ENCODE measurements at places on chromosomes 3 and 15. TPM values are rescaled to one million over a fixed set of nuclear protein-coding genes. Genes with fewer than 3 reads are reported as not detected.

AADACL2 gene
- total RNA-seq: not detected

KBTBD8 gene
- 8.6 TPM for total RNA-seq

GRCh38 chr3:165459924-165460835 is 264.0 kb upstream of the SLITRK3 start:
- H3K27ac ChIP-seq: no peak overlapping the region
- no peak overlapping the region for H3K4me3 ChIP-seq
- no peaks in the 10 kb centered on the region for H3K27me3 ChIP-seq
- DNase-seq: no peak
- H3K4me1 ChIP-seq: no peaks in the 10 kb centered on the region

DNA sequence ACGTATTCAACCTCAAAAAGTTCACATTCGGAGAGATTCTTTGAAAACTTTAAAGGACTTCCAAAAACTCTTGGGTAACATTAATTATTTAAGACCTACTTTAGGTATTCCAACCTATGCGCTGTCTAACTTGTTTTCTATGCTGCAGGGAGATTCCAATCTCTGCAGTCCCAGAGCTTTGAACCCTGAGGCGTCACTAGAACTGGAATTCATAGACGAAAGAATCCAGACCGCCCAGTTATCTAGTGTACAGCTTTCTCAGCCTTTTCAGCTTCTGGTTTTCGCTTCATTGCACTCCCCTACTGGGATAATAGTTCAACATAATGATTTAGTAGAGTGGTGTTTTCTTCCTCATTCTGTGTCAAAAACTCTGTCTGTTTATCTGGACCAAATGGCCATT is 711.3 kb downstream of the ROBO1 start:
- peaks cover 2% of the 10 kb centered on the region for H3K27me3 ChIP-seq
- DNase-seq: no peak
- H3K36me3 ChIP-seq: peaks cover 28% of the 10 kb centered on the region
- no peak overlapping the region for H3K4me3 ChIP-seq

DNA sequence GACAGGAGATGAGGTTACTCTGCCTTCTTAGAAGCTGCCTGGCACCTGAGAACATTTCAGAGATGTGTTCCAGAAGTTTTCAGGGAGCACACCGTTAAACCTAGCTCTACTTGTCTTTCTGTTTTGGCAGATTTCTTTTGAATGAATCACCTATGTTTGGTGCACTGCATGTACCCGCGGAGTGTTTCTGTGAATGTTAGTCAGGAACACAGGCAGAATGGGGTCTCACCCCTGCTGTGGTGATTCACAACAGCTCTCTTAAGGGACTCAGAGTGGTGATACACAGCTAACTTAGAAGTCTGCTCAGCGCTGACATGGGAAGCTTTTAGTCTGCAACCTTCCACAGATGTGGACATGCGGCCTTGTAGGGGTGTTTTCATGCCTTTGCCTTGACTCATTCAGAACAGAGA is 24.0 kb downstream of the TSEN2 start:
- H3K36me3 ChIP-seq: peaks cover 4% of the 10 kb centered on the region
- peak; percentile 32 for DNase-seq
- H3K27me3 ChIP-seq: peaks cover 8% of the 10 kb centered on the region
- H3K27ac ChIP-seq: peak overlapping the region; percentile 93

DNA sequence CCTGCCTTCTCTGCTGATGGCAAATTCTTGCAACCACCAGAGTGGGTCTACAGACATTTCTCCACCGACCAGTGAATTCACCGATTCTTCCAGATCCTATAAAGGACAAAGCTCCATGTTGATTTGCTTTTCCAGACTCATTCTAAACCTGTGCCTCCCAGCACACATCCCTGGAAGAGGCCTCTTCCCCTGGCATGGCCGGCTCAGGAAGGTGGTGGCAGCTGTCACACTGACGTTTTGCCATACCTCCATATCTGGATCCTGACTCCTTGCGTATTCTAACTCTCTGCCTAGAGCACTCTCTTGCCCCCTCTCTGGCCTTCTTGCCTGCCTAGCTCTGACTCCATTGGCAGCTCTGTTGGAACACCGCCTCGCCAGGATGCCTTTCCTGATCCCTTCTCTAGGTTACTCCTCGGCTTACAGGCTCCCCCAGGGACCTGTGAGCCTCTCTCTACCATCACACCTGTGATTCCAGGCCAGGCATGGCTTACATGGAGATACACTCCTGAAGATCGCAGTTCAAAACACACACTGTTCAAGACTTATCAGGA is 31.0 kb downstream of the SLCO2A1 start:
- peaks cover 11% of the 10 kb centered on the region for H3K27me3 ChIP-seq
- peaks cover 5% of the 10 kb centered on the region for H3K4me1 ChIP-seq
- no peak overlapping the region for H3K27ac ChIP-seq
- H3K36me3 ChIP-seq: peaks cover 14% of the 10 kb centered on the region
- no peak for DNase-seq

DNA sequence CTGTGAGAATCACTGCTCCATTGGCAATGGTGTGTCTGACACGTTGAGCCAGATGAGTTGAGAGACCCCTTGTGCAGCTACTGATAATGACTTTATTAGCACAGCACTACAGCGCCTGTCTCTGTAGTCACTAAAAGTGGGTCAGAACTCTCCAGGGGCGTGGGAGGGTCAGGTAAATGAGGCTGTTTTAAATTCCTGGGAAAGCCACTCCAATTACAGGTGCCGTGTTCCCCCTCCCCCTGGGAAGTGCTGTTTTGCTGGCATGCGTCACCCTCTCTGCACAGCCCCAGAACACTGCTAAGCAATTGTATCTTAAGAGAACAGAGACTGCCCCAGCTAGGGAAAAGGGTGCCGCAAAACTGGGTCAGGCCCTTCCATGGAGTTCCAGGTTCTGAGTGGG is 21.5 kb upstream of the CPNE9 start:
- peaks cover 7% of the 10 kb centered on the region for H3K36me3 ChIP-seq
- H3K27me3 ChIP-seq: peaks cover 4% of the 10 kb centered on the region
- H3K4me1 ChIP-seq: no peaks in the 10 kb centered on the region
- H3K27ac ChIP-seq: no peak overlapping the region
- no peak overlapping the region for H3K4me3 ChIP-seq
- DNase-seq: no peak

DNA sequence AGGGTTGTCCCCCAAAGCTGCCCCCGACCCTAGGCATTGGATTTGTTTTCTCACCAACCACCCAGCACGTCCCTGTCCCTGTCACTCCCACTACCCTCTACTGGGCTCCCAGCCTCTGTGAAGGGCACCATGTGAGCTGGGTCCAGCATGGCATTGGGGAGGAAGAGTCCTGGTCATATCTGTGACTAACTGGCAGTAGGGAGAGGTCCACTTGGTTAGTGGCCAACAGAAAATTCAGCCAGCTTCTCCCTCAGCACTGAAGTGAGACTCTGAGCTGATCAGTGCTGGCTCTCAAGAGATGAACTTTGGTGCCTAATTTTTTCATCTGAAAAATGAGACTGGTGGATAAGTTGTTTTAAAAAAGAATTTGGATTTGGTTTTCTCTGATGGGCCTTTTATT is 11.3 kb upstream of the KIF23 start:
- no peaks in the 10 kb centered on the region for H3K36me3 ChIP-seq
- H3K27ac ChIP-seq: no peak overlapping the region
- no peak for DNase-seq
- no peaks in the 10 kb centered on the region for H3K4me1 ChIP-seq

Data from glutamatergic neuron (in vitro differentiated cells).